ENCODE measurements at places on chromosomes 7 and 10.

DNA sequence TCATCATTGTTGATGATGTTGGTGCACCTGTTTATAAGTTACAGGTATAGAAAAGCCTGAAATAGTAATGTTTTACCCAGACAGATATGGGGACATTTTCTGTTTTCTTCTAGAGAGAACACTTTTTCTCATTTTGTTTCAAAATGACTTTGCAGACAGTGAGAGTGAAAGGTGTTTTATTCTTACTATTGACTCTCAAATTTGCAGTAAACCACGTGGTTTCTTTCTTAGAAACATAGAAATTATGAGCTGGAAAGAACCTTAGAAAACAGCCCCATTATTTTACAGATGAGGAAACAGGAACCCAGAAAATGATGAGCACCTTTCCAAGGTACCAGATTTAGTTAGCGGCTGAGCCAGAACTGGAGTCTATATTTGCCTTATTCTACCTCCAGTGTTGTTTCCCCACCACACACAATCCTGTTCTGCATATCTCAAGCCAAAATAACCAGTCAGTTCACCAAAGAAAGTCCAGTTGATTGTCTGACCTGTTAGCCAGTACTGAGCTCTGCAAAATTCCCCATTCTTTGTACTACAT, 138.9 kb upstream of the AHR start:
- no peak for DNase-seq

DNA sequence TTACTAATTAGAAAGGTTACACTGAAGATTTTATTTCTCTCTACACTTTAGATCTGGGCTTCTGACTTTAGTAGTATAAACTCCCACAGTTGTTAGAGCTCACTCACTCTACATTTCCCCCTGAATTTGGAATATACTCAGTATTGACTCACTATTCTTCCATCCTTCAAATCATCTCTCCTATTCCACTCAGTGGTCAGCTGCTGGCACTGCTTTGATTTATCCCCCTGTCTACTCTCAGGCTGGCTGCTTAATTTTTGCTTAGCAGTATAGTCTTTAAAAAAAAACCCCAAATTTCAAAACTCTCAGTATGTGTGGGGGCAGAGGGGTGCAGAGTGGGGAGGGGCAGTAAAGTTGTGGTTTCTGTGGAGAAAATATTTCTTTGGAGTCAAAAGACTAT, 68.9 kb downstream of the CDK6 start:
- no peak for DNase-seq

GRCh38 chr7:30886608-30887011, 25.0 kb upstream of the AQP1 start:
- no peak for DNase-seq

DNA sequence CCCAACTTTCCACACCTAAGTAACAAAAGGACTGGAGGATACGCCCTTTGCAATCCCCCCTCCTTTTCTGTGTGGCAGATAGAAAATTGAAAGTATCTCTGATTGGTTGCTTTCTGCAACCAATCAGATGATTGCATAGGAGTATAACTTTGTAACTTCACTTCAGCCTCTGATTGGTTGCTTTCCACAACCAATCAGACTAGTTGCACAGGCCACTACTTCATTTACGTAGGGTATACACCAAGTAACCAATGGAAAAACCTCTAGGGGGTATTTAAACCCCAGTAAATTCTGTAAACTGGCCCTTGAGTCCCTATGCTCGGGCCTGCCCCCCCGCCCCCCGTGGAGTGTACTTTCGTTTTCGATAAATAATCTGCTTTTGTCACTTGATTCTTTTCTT, 1080.4 kb downstream of the CNTNAP2 start:
- no peak for DNase-seq

DNA sequence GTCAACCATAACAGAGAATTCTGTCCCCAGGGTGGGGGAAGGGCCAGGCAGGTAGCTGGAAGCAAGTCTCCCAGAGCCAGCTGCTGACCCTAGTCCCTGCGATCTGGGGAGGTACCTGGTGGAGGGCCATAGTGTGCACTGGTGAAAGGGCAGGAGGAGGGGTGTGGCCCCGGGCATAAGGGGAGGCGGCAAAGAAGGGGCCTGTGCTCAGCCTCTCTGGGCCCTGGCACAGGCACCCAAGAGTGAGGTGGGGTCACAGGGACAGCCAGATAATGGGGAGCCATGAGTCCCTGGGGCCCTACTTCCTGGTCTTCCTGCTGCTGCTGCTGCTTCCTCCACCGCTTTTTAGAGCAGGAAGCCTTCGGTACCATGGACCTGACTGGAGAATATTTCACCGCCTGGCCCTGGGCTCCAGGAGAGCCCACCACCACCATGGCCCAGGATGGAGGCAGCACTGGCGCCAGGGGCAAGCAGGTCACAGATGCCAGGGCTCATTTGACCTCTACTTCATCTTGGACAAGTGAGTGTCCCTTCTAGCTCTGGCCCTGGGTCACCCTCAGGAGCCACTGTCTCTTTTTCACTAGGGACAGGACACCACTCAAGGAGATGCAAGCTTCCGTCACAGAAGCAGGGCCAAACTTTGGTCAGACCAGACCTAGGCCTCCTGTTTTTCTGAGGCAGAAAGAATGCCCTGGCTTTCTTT, at the start of gene ANTXRL:
ANTXRL (plus strand) TSS at position 7 of the 703 bp plus-strand sequence; CDS start at position 273, 266 bp downstream.
- DNase-seq: no peak

DNA sequence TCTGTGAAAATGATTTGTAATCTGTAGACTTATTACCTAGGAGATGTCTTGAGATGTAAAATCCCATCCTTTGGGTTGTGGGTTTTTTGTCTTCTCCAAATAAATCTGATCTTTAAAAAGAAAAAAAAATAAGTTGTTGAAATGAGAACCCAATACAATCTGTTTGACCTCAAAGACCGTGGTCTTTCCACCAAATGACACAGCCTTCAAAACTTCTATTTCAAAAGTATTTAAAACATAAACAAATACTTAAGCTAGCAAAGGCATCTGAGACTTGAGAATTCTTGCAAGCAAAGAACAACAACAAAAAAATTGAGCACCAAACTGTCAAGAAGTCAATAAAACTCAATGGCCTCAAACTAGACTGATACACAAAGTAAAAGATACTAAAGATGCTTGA, 67.9 kb upstream of the HECW1 start:
- DNase-seq: no peak

DNA sequence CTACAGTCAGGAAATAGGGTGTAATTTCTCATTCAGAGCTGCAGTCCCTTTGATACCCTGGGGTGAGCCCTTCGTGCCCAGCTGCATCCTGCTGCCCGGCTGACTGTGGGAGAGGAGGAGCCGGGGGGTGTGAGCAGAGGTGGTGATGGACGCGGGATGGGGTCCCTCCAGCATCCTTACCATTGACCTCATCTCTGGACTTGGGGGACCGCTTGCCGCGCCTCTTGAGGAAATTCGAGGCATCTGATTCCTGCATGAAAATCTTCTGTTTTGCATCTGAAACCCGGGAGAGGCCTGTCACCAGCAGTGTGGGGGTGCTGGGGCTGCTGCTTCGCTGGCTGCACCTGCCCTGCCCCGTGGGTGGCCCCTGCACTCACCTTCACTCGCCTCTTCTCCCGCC, 816 bp downstream of the UCMA start:
- no peak for DNase-seq

Measured in kidney capillary endothelial cell (primary cell).